ENCODE measurements at places on chromosomes 4 and X.

- no peak for DNase-seq
Observed at GRCh38 chrX:126063984-126064383, 102.1 kb downstream of the DCAF12L2 start.

DNA sequence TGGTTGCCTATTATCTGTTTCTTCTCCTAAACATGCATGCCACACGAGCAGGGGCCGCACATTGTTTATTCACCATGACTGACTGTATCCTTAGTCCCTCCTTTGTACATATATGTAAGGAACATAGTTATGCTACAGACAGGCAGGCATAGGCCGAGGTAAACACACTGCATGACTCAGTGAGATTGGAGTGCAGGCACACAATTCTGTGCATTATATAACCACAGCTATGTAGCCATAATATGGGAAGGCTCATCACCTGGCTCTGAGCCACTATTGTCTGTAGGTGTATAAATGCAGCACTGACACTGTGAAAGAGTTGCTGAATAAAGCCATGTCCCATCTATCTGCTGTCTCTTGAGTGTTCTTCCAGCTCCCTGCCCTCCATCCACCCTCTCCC, 431.6 kb downstream of the IDS start:
- no peak for DNase-seq

GRCh38 chr4:20995610-20996009, 295.4 kb downstream of the PACRGL start:
- DNase-seq: no peak

DNA sequence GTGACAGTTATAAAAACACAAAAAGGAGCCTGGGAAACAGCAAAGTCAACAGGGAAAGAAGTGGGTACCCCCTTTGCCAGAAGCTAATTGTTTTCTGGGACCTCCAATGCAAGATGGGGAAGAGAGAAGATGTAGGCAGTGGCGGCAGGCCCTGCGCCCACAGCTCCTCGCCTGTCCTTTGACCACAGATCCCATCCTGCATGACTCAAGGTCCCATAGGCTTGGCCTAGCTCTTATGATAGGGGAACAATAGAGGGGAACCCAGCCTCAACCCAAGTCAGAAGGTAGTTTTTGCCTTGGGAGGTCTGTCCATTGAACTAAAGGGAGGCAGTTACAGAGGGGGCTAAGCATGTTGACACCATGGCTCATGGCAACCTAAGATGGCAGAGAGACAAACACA, 14.2 kb downstream of the ZMYM3 start:
- DNase-seq: no peak

DNA sequence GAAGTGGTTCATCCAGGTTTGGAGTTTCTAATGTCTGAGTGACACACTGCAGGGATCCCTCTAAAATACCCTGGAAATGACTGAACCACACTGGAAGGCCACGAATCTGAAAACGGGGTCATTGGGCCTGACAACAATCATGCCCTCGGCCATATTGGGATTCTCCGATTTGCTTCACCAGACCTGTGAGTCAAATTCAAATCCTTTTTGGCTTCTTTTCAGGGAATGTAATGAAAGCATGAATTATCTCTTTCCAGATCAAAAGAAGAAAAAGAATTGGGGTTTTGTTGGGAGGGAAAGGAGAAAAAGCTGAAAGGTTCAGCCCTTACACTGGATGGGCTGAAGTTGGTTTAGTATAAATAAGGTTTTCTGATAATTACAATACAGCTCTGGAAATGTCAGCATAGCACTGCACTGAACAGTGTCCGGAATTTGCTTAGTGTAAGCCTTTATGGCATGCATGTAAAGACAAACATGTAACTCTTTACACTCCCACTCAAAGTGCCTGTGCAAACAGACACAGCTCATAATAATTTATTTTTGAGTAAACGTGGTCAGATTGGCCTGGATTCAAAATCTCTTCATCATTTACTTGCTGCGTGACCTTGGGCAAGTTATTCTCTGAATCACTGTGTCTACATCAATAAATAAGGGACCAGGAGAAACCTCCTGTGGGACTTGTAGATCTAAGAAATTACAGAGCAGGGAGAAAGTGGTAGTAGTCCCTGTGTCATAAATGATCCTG, 21.4 kb downstream of the CT47C1 start:
- no peak for DNase-seq

GRCh38 chrX:122504026-122504425, 680.1 kb upstream of the GRIA3 start:
- no peak for DNase-seq

DNA sequence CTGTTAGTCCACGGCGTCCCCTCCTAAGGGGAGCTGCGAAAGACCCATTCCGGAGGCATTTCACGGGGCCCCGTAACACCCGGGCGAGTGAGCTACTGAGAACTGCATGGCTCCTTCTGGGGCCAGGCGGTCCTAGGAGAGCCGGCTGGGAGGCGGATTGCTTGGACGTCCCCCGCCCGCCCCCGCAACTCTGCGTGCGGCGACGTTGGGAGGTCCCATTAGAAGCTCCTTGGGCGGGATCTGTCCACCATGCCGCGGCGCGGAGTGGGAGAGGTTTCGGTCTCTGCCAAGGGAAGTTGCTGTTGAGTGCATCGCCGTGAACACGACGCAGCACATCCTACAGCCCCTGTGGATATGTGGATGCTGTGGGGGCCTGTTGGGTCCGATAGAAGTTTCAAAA, 85.4 kb upstream of the IGFBP7 start:
- DNase-seq: no peak

- no peak for DNase-seq
Observed at GRCh38 chr4:15753786-15754185, 24.3 kb upstream of the CD38 start.

DNA sequence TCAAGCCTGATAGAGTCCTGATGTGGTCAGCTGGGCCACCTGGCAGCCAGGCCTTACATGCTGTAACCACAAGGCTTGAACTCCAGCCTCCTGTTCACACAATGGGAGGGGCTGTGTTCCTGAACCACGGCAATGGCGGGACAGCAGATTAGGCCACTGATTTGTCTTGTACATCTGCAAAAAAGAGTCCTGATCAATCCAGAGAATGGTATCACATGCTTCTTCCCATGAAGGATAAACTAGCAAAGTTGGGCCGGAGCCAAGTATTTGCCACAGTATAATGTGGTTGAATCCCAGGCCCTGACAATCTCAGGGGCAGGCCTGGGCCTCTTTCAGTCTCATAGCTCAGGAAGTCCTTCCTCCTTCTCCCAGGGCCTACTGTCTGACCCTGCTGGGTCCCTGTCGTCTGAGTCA, 2182.5 kb upstream of the AGA start:
- DNase-seq: no peak

DNA sequence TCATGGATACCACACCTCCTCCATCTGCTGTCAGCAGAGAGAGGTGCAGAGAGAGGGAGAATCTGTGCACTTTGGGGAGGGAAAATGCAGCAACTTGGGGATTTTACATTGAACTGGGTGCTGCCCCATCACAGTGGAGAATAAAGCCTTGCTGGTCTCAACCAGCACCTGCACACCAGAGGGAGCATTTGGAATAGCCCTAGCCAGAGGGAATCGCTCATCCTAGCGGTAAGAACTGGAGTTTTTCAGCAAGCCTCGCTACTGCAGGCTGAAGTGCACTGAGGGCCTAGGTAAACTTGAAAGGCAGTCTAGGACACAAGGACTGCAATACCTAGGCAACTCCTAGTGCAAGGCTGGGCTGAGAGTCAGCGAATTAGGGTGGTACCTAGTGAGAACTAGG, 148.7 kb downstream of the KDR start:
- DNase-seq: no peak

DNA sequence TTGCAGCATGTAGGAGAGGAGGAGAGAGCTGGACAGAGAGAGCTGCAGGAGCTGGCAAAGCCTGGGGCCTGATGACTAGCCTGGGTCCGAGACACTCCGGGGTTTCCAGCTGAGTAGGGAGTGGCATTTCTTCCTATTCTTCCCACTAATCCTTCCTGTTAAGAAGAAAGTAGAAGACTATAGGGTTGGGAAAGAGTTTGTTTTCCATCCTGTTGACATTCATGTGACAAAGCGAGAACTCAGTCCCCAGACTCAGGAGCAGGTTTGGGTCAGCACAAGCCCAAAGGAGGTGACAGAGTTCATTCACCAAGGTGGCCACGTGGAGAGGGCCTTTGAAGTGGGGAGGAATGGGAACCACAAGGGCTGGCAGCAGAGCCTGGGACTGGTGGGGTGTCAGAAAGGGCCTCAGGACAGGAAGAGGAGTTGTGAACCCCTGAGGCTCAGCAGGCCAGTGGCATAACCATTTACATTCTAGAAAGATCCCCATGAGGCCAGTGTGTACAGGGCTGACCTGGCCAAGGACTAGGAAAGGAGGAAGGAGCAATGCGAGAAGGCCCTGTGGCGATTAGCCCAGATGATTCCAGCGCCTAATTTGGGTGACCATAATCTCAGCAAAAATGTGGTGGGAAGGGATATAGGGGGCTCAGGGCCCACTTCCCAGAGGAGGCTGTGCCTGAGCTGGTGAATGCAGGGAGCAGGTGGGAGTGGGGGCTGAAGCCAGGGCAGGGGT, 3.3 kb upstream of the HAUS3 start:
- DNase-seq: no peak

GRCh38 chr4:75696071-75696470, 22.9 kb upstream of the G3BP2 start:
- no peak for DNase-seq

DNA sequence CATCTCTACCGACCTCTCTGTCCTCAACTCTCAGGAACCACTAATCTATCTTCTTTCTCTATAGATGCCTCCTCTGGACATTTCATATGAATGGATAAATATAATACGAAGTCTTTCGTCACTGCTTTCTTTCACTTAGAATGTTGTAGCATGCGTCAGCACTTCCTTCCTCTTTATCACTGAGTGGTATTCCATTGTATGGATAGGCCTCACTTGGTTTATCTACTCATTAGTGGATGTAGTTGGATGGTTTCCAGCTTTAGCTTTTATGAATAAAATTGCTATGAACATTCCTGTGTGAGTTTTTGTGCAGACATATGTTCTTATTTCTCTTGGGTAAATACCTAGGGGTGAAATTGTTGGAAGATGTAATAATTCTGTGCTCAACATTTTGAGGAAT, 528.2 kb upstream of the FAT1 start:
- no peak for DNase-seq

- DNase-seq: no peak
Observed at GRCh38 chr4:41561244-41561643, 23.3 kb downstream of the LIMCH1 start.

DNA sequence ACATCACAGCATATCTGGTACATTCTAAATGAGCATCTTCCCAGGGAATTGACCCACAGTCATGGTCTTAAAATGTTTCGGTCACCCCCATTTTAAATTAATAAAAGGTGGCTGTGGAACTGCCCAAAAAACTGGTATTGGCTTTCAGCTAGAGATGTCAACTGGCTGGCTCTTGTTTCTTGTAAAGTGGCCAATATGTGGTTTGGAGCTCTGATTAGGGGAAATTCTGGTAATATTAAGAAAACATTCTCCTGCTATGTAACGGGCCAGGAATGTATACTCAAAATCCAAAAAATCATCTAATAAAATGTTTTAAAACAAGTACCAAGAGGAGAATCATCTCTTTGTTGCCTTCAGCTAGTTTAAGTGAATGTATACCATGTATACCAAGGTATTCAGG, 62.0 kb upstream of the VCX2 start:
- DNase-seq: no peak

DNA sequence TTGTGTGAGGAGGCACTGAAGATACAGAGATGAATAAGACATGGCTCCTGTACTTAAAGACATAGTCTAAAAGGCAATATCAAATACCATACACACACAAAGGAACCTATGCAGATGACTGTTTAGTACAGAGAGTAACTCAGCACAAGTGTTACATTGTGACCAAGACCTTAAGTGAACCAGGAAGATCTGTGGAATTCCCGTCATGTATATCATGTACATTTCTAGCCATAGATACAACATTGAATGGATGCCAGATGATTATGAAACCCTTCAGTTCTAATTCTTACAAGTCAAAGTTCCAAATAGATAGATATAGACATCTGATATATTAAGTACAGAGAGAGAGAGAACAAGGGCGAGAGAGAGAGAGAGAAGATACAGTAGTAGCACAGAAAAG, 73.2 kb downstream of the PAK3 start:
- no peak for DNase-seq

DNA sequence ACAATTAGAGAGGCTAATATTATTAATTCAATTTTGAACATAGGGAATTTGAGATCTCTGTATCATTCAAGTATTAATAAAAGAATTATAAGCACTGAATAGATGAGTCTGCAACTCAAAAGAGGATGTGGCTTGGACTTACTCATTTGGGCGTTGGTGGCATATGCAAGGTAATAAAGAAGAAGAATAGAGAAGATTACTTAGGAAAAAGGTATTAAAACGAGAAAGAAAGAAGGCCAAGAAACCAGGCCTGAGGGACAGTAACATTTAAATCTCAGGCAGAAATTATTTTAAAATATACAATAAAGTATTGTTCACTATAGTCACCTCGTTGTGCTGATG, 383.0 kb upstream of the INTU start:
- DNase-seq: no peak
